ENCODE measurements at places on chromosomes 4 and X.
A peak's percentile ranks its signal among the peaks of the same experiment; 100 is the strongest.

DNA sequence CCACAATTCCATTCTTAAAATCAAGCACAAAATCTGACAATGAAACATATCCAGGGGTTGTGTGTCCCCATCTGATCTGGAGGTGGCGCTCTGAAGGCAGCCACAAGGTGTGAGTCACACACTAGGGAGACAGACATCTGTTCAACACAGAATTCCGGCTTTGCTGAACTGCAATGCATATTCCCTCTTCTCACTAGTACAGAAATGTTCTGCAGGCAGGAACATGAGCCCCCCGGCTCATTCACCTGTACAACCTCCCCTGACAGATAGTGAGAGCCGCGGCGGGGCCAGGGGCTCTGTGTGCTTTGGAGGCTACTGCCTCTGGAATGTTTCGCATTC is 41.9 kb downstream of the WDR1 start:
- DNase-seq = no peak

DNA sequence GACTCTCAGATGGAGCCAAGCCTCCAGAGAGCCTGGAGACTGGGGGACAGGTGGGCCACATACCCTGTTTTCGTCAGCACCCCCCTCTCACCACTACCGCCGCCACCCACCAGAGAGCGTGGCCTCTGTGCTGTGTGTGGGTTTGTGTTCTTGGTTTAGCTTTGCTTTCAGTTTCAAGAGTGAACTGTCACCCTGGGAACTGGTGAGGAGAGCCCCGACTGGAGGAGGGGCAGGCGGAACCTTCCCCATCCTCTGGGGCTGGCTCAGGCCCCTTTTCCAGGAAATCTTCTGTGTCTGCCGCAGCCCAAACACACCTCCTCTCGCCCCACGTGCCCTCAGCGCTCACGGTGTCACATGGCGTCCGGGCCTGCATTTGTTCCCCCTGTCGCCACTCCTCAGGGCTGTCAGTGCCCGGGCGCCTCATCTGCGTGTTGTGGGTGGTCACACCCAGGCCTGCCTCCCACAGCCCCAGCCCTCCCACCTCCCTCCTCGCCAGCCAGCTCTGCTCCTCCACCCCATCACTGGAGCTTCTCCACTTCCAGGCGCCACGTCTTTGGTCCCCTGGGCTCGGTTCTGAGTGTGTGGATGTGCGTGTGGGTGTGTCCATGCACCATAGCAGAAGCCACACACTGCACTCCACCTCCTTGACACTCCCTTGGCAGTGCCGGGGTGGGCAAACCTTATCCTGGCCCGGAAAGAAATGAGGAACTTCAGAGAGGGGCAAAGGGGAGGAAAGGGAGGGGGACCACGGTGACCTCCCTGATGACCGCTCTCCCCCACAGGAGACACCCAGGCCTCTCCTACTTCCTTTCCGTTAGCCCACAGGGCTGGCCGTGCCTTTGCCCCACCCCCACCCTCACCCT is 27.8 kb downstream of the ELF4 start:
- DNase-seq = peak; percentile 34

GRCh38 chr4:120801137-120801758 is 121.3 kb downstream of the PRDM5 start:
- DNase-seq = no peak

DNA sequence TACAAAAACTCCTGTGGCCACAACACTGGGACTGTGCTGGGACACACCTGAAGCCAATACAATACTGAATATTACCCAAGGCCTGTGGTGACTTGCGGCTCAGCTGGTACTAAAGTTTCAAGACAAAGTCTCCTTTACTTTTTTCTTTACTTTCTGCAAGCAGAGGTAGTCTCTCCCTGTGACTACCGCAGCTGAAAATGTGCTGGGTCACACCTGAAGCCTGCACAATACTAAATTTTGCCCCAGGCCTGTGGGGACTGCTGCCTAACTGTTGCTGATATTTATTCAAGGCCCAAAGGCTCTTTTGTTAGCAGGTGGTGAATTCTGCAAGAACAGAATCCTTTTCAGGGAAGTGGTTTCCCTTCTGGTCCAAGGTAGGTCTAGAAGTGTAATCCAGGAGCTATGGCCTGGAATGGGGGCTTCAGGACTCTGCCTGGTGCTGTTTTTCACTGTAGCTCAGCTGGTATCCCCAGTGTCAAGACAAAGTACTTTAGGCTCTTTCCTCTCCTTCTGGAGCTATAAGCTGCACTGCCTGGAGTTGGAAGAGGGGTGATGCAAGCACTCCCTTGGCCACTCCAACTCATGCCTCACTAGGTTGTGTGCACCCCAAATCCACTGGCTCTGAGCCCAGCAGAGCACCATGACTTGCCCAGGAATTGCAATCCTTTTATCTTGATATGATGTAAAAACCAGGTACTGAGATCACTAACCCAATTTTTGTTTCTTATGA is 489.4 kb downstream of the TECRL start:
- no peak for DNase-seq

All from stimulated activated CD8-positive, alpha-beta memory T cell treated with anti-CD3 and anti-CD28 coated beads, Interleukin-7, amount 100 ng/mL, for 1 hour (primary cell).